ENCODE measurements at places on chromosomes 16 and 17. TPM values are rescaled to one million over a fixed set of nuclear protein-coding genes. Genes with fewer than 3 reads are reported as not detected.

Gene ENPP7
- 0.41 TPM for total RNA-seq

DNA sequence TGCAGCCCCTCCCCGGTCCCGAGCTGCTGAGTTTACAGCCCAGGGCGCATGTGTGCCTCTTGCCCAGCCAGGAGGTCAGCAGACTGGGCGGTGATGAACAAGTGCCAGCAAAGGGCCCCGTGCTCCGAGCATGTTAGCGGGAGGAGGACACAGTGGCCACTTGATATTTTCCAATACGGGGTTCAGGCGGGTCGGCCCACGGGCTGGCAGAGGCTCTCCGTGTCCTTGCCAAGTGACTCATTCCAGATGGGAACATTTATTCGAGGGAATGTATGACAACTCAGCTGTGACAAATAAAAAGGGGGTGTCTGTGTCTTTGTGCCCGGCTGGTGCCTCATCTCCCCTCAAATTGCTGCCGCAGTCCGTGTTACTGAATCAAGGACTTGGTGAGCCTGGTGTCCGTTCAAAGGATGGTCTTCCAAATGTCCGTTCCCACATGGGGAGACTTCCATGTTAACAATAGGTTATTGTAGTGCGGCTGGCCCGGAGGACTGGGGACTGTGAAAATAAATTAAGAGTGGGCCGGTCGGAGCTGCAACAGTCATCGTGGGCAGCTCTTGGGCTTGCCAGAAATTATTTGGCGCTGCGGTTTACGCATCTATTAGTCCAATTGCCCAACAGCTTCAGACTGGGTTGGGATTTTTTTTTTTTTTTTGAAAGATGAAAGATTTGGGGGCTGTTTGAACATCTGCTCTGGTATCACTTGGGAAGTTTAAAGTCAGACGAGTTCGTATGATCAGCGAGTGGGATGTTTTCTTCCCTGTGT lies 174.0 kb upstream of the CIBAR2 start:
- no peak for DNase-seq

GRCh38 chr17:20266806-20267458 lies 200.4 kb downstream of the LGALS9B start:
- DNase-seq: no peak

DNA sequence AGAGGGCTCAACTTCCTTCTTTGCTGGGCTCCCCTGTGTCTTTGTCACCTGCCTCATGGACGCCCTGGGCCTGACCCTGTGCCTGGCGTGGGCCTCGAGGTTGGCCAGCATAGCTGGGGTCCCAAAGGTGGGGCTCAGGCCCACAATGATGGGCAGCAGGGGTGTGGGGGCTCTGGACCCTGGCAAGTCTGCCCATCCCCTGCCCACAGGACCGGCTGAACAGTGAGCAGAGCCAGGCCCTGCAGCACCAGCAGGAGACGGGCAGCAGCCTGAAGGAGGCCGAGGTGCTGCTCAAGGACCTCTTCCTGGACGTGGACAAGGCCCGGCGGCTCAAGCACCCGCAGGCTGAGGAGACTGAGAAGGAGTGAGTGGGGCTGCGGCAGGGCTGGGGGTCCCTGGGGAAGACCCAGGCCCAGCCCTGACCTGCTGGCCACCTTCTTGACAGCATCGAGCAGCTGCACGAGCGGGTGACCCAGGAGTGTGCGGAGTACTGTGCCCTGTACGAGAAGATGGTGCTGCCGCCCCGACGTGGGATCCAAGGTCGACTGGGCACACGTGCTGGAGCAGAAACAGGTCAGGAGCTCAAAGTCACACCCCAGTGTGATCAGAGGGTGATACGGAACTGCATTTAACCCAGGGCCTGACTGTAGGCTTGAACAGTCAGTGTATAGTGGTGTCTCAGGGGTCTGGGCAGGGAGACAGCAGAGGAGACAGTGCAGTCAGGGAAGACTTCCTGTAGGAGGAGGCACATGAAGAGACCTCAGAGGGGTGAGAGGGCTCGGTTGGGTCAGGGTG lies 3.8 kb downstream of the EVPLL start:
- no peak for DNase-seq

GRCh38 chr16:14499110-14499509 lies 130.9 kb downstream of the PARN start:
- DNase-seq: no peak

GRCh38 chr17:39688945-39689344 lies 1.1 kb upstream of the PGAP3 start:
- DNase-seq: no peak

Gene CCL22
- 775 TPM for total RNA-seq

DNA sequence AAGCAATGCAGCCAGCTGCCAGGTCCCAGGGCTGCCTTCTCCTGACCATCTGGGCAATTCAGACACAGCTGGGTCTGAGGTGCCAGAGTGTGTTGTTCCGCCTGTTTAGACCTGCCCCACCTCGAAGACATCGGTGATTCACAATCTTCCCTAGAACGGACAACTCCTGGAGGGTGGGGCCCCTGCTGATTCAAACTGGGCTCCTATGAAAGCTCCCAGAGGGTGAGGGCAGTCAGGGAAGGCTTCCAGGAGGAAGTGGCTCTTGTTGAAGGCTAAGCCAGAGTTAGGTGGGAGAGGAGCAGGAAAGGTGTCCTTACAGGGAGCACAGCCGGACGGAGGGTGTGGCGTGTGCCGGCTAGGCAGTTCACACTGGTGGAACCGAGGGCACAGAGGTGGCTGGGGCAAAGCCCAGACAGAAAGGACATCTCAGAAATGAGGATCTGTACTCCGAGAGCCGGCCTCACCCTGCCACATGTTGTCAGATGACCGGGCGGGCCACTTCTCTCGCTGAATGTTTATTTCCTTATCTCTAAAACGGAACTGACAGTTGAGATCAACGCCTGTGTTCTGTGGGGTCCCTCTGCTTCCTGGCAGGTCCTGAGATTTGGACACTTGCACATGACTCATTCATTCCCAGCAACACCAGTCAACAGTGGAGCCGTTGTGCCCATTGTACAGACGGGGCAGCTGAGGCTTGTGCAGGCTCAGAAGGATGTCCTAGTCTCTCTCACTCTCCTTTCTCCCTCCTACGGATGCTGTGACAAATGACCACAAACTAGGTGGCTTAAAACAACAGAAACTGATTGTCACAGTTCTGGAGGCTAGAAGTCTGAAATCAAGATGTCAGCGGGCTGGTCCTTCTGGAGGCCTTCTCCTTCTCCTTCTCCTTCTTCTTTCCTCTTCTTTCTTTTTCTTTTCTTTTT lies 26.9 kb upstream of the LITAF start:
- DNase-seq: no peak

- no peak for DNase-seq
Observed at GRCh38 chr17:52648995-52649394, 490.5 kb upstream of the CA10 start.

Gene MYH11
- 0.58 TPM for total RNA-seq

- no peak for DNase-seq
Observed at GRCh38 chr16:983044-984030, 1.8 kb downstream of the SOX8 start.

DNA sequence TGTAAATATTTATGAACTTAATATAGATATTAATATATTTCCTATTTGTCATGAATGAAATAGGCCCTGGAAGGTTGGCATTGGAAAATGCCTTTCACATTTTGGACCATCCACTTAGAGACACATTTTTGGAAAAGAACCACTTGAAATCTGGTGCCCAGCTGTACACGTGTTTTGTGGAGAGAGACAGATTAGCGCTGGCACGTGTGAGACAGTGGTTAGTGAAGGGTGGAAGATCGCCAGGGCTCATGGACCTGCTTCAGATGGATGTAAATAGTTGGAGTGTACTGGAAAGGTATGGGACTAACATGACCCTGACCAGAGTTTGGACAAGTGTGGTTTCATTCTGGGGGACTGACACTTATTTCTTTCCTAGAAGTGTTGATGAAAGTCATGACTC lies 222.9 kb downstream of the PRKCA start:
- no peak for DNase-seq

GRCh38 chr17:19744922-19745757 lies 3.0 kb downstream of the ALDH3A1 start:
- no peak for DNase-seq

GRCh38 chr16:49799172-49799571 lies 56.7 kb downstream of the ZNF423 start:
- no peak for DNase-seq

GRCh38 chr17:67636834-67637520 lies 80.8 kb upstream of the NOL11 start:
- DNase-seq: no peak

Gene CSNK1D
- total RNA-seq: 85.5 TPM

Gene TMEM238L
- total RNA-seq: not detected

GRCh38 chr16:82302042-82302727 lies 132.2 kb upstream of the MPHOSPH6 start:
- no peak for DNase-seq

Gene NRN1L
- 0.92 TPM for total RNA-seq

- DNase-seq: no peak
Observed at GRCh38 chr17:58710948-58711552, 18.6 kb downstream of the RAD51C start.

Gene GPR139
- total RNA-seq: not detected

- no peak for DNase-seq
Observed at GRCh38 chr17:3959295-3959899, 4.8 kb downstream of the ATP2A3 start.

- DNase-seq: no peak
Observed at GRCh38 chr17:77372444-77373298, 231.9 kb downstream of the SEC14L1 start.

Gene MEIOC
- total RNA-seq: not detected

Gene EVPLL
- total RNA-seq: not detected

- peak; percentile 94 for DNase-seq
Observed at GRCh38 chr17:5225668-5226457, 8.8 kb downstream of the SCIMP start.
